WTC11 (cell line): ENCODE measurements at places on chromosomes 7 and 10.

GRCh38 chr7:101854084-101854865 is 36.8 kb downstream of the CUX1 start:
- no peak for DNase-seq

DNA sequence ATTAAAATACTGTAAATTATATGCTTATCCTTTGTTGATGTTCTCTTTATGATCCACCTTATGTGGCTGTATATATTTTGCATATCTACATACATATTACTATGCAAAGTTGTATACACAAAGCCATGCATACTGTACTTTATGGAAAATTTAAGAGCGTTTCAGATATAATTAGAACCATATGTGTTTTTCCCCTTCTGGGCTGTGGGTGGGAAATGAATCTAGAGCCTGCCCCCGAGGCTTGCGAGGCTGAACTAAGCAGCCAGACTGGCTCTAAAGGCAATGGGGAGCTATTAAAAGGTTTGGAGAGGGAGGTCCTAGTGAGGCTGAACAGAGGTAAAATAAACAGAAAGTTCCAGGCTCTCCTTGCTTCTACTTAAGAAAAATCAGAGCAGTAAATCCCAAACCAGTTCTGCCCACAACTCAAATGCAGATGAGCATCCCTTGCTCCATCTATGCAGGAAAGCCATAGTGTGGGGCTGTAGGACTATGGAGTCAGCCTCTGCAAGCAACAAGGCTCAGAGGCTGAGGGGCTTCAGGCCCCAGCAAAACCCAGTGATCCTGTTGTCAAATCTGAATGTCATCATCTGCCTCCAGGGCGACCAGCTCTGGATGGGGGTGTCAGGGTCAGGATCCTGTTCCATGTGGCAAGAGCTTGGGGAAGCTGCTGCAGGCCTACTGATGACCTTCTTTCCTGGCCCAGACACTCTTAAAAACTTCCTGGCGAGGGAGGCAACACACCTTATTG is 14.1 kb upstream of the DDIT4 start:
- DNase-seq: no peak

DNA sequence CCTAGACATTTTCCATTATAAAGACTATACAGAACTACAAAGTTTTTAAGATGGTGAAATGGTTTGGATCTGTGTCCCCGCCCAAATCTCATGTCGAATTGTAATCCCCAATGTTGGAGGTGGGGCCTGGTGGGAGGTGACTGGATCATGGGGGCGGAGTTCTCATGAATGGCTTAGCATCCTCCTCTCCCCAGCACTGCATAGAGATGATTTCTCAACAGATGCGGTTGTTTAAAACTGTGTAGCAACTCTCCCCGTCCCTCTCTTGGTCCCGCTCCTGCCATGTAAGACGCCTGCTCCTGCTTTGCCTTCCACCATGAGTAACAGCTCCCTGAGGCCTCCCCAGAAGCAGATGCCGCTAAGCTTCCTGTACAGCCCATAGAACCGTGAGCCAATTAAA is 1.6 kb downstream of the FAM133B start:
- DNase-seq: peak; percentile 25

DNA sequence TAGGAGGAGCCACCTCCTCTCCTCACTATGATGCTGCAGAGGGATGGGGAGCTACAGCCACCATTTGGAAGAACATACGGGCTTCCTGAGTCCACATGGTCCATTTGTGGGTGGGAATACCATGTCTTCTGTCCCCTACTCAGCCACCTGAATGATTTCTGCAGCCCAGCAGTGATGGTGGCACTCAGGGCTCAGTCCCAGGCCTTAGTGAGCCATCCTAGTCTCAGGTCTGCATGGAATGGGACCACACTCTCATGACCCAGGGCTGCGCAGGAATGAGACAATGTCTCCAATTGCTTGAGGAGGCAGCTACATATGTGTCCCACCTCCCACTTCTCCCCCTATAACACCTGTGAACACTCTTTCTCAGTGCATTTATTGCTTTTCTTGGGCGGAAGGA is 4.8 kb downstream of the SFTPA1 start:
- DNase-seq: no peak
